ENCODE measurements at places on chromosomes 11 and 22.

- DNase-seq, result no peak
- H3K27ac ChIP-seq, result no peak overlapping the region
- no peaks in the 10 kb centered on the region for H3K27me3 ChIP-seq
- H3K4me3 ChIP-seq, result no peak overlapping the region
- peaks cover 21% of the 10 kb centered on the region for H3K4me1 ChIP-seq
Observed at GRCh38 chr22:29658176-29658575, 54.7 kb downstream of the NF2 start.

DNA sequence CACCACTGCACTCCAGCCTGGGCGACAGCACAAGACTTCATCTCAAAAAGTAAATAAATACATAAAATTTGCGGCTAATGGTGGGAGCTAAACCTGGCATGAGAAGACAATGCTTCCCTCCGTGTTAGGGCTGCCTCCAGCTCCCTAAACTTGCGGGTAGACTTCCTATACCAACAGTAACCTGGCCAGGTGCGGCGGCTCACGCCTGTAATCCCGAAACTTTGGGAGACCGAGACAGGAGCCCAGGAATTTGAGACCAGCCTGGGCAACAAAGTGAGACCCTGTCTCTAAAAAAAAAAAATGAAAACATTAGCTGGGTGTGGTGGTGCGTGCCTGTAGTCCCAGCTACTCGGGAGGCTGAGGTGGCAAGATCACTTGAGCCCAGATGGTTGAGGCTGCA is 25.3 kb downstream of the SLC25A18 start:
- no peak overlapping the region for H3K4me3 ChIP-seq
- DNase-seq, result no peak
- no peaks in the 10 kb centered on the region for H3K27me3 ChIP-seq
- no peaks in the 10 kb centered on the region for H3K4me1 ChIP-seq

DNA sequence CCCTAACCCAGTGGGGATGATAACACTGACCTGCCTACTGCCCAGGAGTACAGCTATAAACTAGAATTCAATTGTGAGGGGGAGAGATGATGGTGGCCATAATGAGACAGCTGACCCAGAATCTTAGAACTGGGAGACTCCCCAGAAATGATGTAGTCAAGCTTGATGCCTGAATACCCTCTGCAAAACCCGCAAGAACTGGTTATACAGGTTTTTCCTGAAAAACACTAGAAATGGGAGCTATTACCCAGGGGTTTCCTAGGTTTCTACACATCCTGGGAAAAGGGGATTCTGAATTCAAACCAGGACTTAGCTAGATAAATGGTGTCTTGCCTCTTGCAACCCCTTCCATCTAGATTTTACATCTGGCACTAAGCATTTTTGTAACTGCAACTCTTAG is 113.8 kb upstream of the NARS2 start:
- H3K4me1 ChIP-seq, result no peaks in the 10 kb centered on the region
- no peaks in the 10 kb centered on the region for H3K27me3 ChIP-seq
- H3K36me3 ChIP-seq, result no peaks in the 10 kb centered on the region

DNA sequence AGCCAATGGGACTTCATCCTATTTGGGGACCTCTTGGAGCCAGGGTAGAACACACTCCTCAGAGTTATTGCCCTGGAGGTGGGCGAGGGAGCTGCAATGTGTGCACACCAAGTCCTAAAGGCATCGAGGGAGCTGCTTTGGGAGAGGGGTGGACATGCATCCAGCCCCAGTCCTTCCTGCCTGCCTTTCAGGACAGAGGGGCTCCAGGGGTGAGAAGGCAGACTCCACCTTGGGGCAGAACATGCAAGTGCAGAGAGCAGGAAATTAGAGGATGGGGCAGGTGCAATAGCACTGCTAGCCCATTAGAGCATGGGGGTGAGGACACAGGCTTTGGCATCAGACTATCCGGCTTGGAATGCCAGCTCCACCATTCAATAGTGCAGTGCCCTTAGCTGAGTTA is 288.5 kb downstream of the OPCML start:
- DNase-seq, result no peak
- no peak overlapping the region for H3K4me3 ChIP-seq
- no peaks in the 10 kb centered on the region for H3K36me3 ChIP-seq
- no peaks in the 10 kb centered on the region for H3K4me1 ChIP-seq
- no peaks in the 10 kb centered on the region for H3K27me3 ChIP-seq
- no peak overlapping the region for H3K27ac ChIP-seq

DNA sequence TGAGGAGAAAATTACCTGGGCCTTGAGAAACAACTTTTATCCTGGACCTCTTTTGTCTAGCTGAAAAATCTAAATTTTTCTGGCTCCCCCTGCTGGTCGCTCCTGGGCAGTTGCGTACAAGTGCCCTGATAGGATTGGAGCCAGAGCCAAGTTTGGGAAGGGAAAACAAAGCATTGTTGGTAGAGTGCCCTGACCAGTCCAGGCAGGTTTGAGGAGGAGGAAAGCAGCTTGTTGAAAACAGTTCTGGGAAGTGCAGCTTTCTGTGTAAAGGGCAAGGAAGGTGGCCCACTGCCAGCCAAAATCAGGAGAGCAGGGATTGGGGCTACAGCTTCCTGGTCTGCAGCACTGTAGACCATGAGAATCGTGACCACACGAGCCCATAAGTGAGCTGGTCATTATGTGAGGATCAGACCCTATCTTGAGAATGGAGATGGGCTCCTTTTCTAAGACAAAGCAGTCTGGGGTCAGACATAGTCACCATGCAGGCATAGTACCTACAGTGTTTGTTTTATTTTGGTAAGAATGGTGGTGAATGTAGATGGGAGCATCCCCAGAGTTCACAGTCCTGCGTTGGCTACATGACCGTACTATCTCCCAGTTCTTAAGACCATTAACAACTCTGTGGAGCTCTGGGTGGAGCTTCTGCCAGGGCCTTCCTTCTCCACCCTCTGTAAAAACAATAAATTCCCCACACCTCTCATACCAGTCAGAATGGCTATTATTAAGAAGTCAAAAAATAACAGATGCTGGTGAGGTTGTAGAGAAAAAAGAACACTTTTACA is 21.3 kb upstream of the PIK3IP1 start:
- H3K27me3 ChIP-seq, result no peaks in the 10 kb centered on the region
- peaks cover 12% of the 10 kb centered on the region for H3K4me1 ChIP-seq
- peak overlapping the region; percentile 81 for H3K27ac ChIP-seq
- DNase-seq, result peak; percentile 83

Measured in suprapubic skin (tissue), 4 donors.